Stimulated activated naive CD4-positive, alpha-beta T cell treated with Interleukin-2 at 50 U/mL for 16 hours (primary cell): ENCODE measurements at places on chromosomes 4 and X.

DNA sequence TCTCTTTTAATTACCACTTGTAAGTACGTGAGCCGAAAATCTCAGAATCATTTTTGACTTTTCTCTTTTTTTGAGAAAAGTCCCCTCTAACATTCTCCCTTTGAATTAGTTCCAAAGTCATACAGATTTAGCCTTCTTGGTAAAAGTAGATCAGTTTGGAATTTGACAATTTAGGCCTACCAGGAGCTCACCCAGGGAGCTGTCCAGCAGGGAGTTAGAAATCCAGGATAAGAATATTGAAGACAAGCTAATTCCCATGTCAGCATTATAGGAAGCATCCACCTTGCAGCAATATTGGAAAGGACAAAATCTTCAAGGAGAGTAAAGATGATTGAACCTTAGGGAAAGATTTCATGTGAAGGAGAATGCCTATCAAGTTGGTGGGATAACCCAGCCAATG, 352.2 kb upstream of the CPEB2 start:
- no peak for DNase-seq

GRCh38 chr4:156832886-156833285, 138.7 kb downstream of the PDGFC start:
- DNase-seq, result no peak

DNA sequence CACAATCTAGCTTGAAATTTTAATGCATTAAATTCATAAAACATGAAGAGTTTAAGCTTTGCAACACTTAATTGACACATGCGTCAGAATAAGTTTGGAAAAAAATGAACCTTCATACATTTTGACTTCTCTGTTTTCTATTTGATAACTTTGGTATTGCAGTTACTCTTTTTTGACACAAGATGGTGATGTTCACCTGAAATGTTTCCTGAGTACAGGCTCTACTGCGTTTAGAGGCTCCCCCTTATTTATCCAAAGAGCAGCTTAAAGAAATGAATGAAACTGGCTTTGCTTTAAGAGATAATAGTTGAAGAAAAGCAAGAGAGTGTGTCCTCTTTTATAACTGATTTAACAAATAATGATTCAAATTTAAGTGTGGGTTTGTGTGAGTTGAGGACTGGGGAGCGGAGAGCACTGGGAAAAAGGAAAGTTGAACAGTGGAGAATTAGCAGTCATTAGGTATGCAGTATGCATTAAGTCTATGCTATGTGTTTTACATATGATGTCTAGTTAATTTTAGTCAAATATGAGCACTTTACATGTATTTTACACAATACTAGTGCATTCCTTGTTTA, 180.6 kb upstream of the NUDT6 start:
- DNase-seq, result no peak

DNA sequence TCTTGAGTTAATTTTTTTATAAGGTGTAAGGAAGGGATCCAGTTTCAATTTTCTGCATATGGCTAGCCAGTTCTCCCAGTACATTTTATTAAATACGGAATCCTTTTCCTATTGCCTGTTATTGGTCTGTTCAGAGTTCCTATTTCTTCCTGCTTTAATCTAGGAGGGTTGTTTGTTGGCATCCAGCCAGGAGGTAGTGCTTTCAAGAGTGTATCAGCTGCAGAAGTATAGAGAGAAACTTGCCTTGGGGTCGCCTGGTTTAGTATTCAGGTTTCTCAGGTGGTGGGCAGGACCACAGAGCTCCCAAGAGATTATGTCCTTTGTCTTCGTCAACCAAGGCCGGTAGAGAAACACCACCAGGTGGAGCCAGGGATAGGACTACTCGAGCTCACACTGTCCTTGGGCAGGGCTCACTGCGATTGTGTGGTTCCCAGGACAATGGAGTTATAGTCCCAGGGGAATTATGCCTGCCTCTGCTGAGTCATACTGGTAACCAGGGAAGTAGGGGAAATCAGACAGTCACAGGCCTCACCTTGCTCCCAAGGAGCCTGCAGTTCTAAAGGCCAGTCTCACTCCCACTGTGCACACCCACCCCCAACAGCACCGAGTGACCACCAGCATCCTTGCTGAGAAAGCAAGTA, 168.1 kb downstream of the VSIG4 start:
- no peak for DNase-seq

DNA sequence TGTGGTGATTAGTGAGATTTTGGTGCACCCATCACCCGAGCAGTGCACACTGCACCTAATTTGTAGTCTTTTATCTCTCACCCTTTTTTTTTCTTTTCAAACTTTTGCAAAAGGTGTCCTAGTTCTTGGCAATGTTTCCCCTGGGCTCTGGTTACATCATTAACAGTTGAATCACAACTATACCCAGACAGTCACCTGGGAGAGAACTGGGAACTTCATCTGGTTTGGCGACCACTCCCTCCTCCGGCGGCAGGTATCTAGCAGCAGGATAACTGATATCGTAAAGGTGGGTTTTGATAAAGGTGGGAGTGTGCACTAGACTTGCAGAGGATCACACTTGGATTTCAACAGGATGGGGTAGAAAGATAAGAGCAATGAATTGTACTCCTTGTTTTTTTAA, 140.5 kb downstream of the CHIC2 start:
- DNase-seq, result no peak

DNA sequence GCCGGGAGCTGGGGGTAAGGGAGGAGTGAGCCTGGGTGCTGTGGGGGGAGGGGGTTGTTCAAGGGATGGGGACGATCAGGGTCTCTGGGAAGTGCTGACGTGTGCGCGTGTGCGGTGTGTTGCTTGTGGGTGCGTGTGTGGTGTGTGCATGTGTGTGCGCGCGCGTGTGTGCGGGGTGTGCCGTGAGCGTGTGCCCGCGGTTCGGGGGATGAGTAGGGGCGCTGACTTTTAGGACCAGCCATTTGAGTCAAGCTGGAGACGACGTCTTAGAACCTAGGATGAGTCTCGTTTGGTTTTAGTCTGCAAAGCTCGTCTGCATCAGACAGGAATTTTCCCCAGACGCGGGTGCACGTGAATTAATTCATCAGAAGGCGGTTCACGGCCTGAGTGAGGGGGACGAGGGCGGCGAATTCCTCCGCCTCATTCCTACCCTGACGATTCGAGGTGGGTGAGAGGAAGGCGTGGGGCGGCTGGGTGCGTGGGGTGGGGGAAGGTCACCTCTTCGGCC, 950 bp upstream of the TMEM271 start:
- DNase-seq, result no peak

DNA sequence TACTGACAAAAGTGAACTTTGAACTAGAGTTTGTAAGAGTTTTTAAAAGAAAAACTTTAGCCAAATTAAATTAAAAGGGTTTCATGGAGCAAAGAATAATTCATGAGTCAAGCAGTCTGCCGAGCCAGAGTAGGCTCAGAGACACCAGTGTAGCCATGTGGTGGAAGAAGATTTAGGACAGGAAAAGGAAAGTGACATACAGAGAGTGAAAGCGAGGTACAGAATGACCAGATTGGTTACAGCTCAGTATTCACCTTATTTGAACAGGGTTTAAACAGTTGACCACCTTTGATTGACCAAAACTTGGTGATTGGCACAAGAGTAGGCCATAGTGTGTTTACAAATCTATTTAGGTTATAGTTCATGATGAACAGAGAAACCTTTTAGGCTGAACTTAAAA, 377.8 kb downstream of the KLHL4 start:
- DNase-seq, result no peak

DNA sequence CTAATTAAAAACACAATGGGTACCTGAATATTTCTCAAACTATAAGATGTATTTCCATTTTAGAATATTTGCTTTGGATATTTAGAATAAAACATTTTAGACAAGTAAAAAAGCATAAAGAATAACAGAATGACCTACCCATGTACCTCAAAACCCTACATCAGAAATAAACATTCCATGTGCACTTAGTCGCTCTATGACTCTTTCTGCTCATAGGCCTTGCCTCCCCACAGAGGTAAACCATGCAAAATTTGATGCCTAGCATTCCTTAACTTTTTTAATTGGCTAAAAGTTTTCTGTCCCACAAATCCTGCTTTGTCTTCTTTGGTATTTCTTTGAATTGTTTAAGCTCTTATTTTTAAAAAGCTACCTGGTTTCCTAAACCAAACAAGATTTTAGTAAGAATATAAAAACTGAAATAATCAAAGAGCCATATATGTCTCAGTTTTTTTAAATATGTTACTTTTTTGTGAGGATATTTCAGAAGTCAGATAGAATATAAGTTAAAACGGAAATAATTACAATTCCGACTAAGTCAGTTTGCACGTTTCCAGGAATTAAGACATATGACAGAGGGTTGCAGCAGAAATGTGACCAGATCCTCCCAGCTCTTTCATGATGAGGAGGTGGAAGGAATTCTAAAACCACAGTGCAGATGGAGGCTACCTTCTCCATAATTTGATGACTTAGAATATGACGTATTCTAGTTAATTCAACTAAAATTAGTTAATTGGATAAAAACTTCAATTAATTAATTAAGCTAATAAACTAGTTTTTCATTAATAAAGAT, 102.5 kb downstream of the FIP1L1 start:
- no peak for DNase-seq

GRCh38 chrX:77597090-77597489, 149.9 kb downstream of the FGF16 start:
- DNase-seq, result no peak

- no peak for DNase-seq
These were observed 158.1 kb downstream of the ATP10D start for GRCh38 chr4:47642985-47643760.

- no peak for DNase-seq
These were observed 117.5 kb downstream of the ZNF330 start for GRCh38 chr4:141338238-141338637.

GRCh38 chrX:139563251-139563650, 32.7 kb downstream of the F9 start:
- DNase-seq, result no peak

DNA sequence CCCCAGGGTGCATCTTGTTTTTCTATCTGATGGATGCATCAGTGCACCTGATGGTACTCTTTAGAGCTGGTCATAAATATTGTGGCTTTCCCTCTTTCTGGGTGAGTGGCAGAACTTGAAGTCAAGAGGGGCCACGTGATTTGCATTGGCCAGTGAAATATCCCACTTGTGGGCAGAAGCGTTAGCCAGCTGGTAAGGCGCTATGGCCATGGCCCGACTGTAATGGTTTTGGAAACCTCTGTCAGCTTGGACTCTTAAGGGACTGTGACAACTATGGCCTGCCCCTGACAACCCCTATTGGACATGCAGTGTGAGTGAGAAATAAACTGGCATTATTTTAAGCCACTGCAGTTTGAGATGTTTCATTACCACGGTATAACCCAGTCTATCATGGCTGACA, 72.8 kb downstream of the SEL1L3 start:
- DNase-seq, result no peak

DNA sequence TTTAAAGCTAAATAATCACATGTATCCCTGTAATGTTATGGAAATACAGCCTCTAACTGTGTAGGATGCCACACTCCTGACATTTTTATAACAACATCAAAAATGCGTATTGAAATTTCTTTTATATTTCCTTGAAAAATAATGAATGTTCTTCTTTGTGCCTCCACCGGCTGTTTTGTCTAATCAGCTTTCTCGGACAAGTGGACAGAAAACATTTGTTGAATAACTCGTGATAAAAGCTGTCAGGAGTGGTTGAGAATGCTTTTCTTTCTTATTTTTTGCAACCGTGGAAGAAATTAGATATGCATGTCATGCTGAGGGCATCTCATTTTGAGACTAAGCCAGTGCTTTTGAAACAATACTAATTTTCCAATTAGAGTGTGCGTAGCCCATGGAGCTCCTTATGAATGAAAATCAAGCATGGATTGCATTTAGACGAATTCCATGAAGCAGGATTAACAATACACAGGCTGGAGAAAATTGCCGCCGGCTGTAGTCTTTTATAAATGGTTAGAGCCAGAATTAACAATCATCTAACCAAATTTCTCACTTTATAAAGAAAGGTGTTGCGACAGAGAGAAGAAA, 614.5 kb upstream of the LCORL start:
- DNase-seq, result no peak

- no peak for DNase-seq
These were observed 137.6 kb downstream of the SCLT1 start for GRCh38 chr4:128955751-128956150.

- no peak for DNase-seq
These were observed 606.4 kb upstream of the NR3C2 start for GRCh38 chr4:149048451-149049143.

GRCh38 chr4:163367651-163368050, 24.0 kb downstream of the NPY5R start:
- DNase-seq, result no peak

- no peak for DNase-seq
These were observed 891.0 kb upstream of the FRG1 start for GRCh38 chr4:189049682-189050081.

DNA sequence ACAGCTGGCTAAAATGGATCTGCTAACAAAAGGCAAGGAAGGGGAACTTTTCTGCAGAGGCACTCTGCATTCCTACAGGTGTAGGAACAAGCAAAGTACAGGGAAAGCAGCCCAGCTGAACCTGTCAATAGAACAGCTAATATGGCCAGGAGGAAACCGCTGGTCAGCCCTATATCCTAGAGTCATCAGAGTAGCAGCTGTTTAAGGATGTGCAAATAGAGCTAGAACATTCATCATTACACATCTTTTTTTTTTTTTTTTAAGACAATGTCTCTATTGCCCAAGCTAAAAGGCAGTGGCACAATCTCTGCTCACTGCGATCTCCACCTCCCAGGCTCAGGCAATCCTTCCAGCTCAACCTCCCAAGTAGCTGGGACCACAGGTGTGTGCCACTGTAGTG, 163.0 kb downstream of the BTC start:
- no peak for DNase-seq

DNA sequence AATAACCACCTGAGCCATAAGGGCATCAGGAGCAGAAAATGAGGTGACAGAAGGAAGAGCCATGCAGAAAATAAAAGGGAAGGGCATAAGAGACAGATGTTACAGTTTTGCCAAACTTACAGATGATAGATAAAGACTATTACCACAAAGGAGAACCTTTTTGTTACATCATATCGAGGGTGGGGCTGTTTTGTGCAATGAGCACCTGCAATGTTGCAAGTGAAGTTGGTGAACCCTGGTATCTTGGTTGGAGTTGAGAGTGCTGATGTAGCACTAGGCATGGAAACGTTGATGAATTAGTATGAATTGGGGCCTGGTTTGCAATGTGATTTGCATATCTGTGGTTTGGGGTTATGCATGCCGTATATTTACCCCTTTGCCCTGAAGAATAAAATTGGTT, 119.8 kb upstream of the TEX13D start:
- peak; percentile 11 for DNase-seq

- no peak for DNase-seq
These were observed 62.6 kb downstream of the USO1 start for GRCh38 chr4:75786938-75787337.

GRCh38 chr4:53508446-53508845, 82.8 kb downstream of the LNX1 start:
- DNase-seq, result no peak

DNA sequence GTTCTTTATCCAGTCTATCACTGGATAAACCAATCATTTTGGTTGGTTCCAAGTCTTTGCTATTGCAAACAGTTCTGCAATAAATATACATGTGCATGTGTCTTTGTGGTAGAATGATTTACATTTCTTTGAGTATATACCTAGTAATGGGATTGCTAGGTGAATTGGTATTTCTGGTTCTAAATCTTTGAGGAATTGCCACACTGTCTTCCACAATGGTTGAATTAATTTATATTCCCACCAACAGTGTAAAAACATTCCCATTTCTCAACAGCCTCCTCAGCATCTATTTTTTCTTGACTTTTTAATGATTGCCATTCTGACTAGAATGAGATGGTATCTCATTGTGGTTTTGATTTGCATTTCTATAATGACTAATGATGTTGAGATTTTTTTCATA, 791.7 kb upstream of the AGA start:
- no peak for DNase-seq
